ENCODE measurements at places on chromosomes 3 and 15.
A peak's percentile ranks its signal among the peaks of the same experiment; 100 is the strongest.

- no peak for DNase-seq
- no peaks in the 10 kb centered on the region for H3K27me3 ChIP-seq
- no peak overlapping the region for H3K27ac ChIP-seq
- no peaks in the 10 kb centered on the region for H3K4me1 ChIP-seq
- no peaks in the 10 kb centered on the region for H3K36me3 ChIP-seq
Observed at GRCh38 chr3:175956964-175957363, 1097.8 kb downstream of the NAALADL2 start.

DNA sequence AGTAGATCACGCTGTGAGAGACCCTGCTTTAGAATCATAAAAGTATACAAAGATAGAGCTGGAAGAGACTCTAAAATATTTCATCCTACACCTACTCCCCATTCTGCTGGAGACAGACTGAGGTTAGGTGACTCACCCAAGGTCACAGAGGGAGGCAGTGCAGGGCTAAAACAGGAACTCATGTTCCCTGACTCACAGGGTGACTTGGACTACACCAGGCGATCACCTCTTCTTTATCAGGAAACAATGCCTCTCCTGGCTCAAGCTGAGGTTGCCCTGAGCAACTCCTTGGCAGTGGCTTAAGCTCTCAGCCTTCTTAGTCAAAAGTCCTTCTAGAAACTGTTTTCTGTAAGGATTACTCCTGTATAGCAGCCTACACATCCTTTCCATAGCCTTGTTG is 26.4 kb upstream of the TNFAIP8L3 start:
- peaks cover 16% of the 10 kb centered on the region for H3K27me3 ChIP-seq
- DNase-seq: no peak
- H3K36me3 ChIP-seq: no peaks in the 10 kb centered on the region
- H3K4me3 ChIP-seq: no peak overlapping the region
- H3K27ac ChIP-seq: no peak overlapping the region

- H3K4me3 ChIP-seq: no peak overlapping the region
- H3K27ac ChIP-seq: no peak overlapping the region
- H3K27me3 ChIP-seq: no peaks in the 10 kb centered on the region
- H3K36me3 ChIP-seq: peaks cover 60% of the 10 kb centered on the region
Observed at GRCh38 chr3:15217841-15218267, 11.8 kb downstream of the CAPN7 start.

DNA sequence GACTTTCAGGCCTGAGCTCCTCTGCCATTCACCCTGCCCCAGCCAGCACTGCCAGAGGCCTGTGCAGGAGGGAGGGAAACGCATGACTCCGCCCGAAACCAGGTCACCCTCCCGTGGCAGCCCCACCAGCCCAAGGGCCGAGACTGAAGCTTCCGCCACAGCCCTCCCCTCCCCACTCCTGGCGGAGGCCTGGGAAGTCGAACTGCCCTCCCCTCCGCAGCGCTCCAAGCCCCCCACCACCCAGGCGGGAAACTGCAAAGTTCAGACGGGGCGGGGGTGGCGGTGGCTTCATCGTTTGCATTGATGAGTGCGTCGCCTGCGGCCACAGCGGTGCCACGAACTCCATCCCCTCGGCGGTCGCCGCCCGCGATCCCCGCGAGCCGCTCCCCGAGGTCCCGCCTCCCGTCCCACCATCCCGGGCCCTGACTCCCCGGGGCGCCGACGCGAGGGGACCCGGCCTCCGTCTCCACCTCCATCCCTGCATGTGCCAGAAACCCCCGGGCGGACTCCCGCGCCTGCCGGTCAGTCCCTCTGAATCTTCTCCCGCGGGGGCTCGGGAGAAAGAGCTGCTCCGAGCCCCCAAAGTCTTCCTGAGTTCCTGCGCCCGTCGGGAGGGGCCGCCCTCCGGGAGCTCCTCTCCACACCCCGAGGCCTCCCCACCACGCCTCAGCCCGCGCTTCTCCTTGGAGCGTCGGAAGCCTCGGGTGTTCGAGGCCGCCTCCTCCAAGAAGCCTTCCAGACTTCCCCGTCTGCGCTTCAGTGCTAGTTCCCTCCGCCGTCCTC is 698 bp downstream of the MELTF start:
- H3K4me1 ChIP-seq: peaks cover 4% of the 10 kb centered on the region
- H3K27me3 ChIP-seq: no peaks in the 10 kb centered on the region

GRCh38 chr15:24269166-24269571 is 406.4 kb upstream of the NPAP1 start:
- no peaks in the 10 kb centered on the region for H3K36me3 ChIP-seq
- H3K4me1 ChIP-seq: no peaks in the 10 kb centered on the region
- H3K27me3 ChIP-seq: no peaks in the 10 kb centered on the region
- no peak for DNase-seq
- no peak overlapping the region for H3K4me3 ChIP-seq

DNA sequence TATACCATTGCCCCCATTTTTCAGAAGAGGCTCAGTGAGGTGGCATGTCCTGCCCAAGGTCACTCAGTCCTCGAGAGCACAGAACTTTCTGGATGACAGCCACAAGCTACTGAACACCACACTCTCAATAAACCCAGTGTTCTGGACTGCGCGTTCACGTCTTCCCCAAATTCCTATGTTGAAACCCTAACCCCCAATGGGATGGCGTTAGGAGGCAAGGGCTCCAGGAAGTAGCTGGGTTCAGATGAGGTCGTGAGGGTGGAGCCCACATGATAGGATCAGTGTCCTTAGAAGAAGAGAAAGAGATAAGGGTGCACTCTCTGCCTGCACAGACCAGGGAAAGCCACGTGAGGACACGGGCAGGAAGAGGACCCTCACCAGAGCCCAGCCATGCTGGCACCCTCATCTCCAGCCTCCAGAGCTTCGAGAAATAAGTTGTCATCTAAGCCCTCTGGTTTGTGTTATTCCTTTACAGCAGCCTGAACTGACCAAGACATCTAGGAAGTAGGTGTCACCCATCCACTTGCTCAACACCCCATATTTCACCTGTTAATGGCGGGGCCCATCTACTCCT is 324.0 kb downstream of the UACA start:
- H3K27ac ChIP-seq: no peak overlapping the region
- no peak for DNase-seq
- no peak overlapping the region for H3K4me3 ChIP-seq

DNA sequence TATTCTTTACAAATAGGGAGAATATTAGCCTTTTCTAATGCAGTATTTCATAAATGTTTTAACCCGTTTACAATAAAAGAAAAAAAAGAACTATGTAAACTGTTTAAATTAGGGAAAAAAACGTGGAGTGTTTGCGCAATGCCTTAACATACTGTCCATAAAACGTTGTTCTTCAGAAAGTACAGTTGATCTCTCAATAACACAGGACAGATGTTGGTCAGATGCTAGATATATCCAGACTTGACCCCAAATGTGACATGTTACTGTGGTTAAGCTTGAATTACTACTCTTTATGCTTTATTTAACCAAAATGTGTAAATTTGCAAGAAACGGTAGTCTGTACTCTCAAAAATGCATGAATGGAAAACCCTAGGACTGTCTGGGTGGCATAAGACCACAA is 110.3 kb downstream of the PLOD2 start:
- H3K36me3 ChIP-seq: no peaks in the 10 kb centered on the region
- H3K4me3 ChIP-seq: no peak overlapping the region
- H3K27ac ChIP-seq: no peak overlapping the region
- H3K27me3 ChIP-seq: no peaks in the 10 kb centered on the region

DNA sequence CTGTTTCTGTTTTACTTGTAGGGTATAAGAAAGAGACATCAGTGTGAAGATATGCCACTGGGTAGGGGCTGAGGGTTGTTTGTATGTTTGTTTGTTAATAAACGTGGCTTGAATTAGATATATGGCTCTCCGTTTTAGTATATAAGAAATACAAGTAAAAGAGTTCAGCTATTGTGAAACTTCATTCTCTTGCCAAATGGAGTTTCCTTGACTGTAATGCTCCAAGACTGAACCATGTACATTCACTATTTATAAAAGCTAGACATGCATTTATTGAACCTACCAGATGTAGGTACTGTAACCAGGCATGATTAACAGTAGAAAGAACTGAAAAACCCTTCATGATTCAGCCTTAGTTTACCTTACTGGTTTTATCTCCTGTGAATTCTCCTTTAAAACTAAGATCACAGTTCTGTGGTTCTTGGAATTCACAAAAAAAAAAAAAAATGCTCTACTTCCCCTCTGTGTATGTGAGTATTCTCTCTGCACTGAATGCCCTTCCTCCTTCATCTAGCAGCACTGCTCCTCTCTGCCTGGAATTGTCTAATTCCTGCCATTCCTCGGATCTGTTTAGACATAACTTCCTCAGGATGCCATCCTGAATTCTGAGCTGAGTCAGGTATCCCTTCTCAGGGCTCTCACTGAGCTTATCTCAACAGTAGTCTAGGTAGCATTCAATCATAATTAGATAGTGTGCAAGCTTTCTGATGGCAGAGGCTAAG is 504.4 kb downstream of the FHIT start:
- no peaks in the 10 kb centered on the region for H3K27me3 ChIP-seq
- H3K27ac ChIP-seq: no peak overlapping the region
- no peak overlapping the region for H3K4me3 ChIP-seq
- peaks cover 2% of the 10 kb centered on the region for H3K4me1 ChIP-seq

- H3K4me3 ChIP-seq: no peak overlapping the region
- H3K36me3 ChIP-seq: no peaks in the 10 kb centered on the region
- no peak for DNase-seq
Observed at GRCh38 chr15:29678504-29679034, 143.7 kb downstream of the TJP1 start.

GRCh38 chr3:151732861-151733260 is 866 bp upstream of the AADACL2 start:
- no peak overlapping the region for H3K27ac ChIP-seq
- DNase-seq: no peak
- H3K27me3 ChIP-seq: no peaks in the 10 kb centered on the region
- no peak overlapping the region for H3K4me3 ChIP-seq
- H3K4me1 ChIP-seq: no peaks in the 10 kb centered on the region

DNA sequence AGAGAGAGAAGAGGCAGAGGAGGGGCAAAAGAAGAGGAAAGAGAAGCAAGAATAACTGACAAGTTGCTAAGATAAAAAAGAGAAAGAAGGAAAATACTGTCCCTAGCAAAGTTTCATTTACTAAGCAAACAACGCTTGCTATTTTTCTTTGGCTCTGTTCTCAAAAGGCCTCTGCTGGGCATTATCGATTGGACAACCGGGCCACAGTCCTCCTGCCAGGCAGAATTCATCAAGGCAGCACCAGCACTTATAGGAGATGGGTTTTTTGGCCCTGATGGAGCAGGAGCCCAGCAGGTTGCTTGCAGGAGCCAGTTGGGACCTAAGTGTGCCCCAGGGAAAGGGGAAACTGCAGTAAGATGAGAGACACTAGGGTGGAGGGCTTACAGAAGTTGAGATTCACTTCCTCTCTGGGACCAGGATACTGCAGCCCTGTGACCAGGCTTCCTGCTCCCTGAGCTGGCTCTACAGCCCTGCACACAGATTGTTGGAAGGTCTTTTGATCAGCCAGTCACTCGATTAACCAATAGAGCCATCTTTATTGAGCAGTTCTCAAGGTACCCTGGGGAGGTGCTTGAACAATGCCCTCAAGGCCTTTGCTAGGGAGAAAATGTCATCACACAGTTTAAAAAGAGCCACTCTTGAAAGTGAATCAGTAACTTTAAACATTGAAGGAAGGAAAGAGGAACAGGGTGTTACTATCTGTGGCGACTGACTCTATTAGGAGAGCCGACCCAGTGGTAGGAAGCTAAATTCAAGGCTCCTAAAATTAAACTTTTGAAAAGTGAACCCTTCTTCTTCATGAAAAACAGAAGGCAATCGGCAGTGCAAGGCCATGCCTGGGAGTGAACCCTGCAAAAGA is 28.8 kb upstream of the GLCE start:
- no peaks in the 10 kb centered on the region for H3K4me1 ChIP-seq
- DNase-seq: no peak
- H3K4me3 ChIP-seq: no peak overlapping the region
- H3K27ac ChIP-seq: no peak overlapping the region

DNA sequence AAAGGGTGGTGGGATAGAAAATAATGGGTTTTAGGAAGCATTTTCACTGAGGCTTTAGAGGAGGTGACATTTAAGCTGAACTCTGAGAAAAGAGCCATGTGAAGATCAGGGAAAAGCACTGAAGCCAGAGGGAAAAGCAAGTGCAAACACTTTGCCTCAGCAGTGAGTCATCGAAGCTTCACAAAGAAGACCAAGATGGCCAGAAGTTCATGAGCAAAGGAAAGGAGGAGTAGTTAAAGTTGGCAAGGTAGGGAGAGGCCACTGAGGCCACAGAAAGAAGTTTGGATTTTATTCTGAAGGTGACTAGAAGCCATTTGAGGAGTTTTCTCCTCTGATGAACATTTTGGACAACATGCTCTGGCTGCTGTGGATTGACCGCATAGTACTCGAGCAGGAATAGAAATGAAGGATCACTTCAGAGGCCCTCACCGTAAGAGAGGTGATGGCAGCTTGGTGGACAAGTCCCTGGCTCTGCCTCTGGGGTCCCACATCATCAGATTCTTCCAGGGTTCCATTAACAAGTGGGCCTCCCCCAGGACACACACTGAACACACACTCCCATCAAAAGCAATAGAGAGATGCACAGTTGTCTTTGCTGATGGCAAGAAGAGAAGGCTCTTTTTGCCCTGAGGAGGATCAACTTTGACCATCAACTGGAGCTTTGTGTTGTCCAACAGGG is 75.5 kb downstream of the TOP2B start:
- H3K27ac ChIP-seq: no peak overlapping the region
- no peak for DNase-seq
- no peaks in the 10 kb centered on the region for H3K27me3 ChIP-seq
- peaks cover 1% of the 10 kb centered on the region for H3K4me1 ChIP-seq
- H3K36me3 ChIP-seq: no peaks in the 10 kb centered on the region
- H3K4me3 ChIP-seq: no peak overlapping the region

DNA sequence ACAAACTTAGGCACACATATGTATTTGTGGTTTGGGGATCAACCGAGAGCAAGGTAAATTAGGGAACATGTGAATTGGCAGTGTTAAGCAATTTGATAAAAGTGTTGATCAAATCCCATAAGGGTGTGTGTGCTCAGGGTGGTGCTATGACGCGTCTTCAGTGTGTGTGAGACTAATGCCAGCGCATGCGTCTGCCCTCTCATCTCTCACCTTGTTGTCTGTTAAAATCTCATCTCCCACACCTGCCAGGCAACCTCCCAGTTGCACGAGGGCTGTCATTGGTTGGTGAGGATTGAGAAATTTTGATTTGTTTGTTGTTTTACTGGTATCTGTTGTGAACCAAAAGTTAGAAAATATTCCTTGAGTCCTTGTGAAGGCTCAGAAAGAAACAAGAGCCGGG is 137.2 kb upstream of the ICE2 start:
- peaks cover 2% of the 10 kb centered on the region for H3K4me1 ChIP-seq
- DNase-seq: no peak
- H3K4me3 ChIP-seq: no peak overlapping the region
- H3K27ac ChIP-seq: no peak overlapping the region
- no peaks in the 10 kb centered on the region for H3K36me3 ChIP-seq

- no peaks in the 10 kb centered on the region for H3K36me3 ChIP-seq
- no peak overlapping the region for H3K4me3 ChIP-seq
- DNase-seq: no peak
Observed at GRCh38 chr3:138913766-138914165, 33.2 kb downstream of the FOXL2 start.

GRCh38 chr3:5423076-5423475 is 235.6 kb downstream of the EDEM1 start:
- H3K27me3 ChIP-seq: peaks cover 11% of the 10 kb centered on the region
- DNase-seq: peak; percentile 43
- no peak overlapping the region for H3K27ac ChIP-seq
